Right hindlimb (tissue), 1 donor: ENCODE measurements at places on chromosomes 2 and 18.

DNA sequence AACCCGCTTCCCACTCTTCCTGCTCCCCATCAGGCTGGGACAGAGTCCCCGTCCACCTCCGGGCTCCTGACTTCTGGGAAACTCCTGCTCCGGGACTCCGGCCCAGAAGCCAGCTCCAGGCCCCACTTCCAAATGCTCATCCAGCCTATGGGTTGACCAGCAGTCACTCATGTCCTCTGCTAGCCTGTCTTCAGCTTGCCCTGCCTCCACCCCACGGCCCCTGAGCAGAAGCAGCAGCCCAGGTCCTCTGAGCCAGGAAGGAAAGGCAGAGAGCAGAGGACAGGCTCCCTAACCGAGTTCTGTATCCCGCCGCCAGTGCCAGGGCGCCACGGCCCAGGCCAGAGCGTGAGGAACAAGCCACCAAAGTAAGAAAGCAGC is 86.4 kb upstream of the ID2 start:
- no peak for DNase-seq

GRCh38 chr2:120177001-120177621 is 46.1 kb downstream of the TMEM185B start:
- DNase-seq = no peak

- no peak for DNase-seq
Measured at GRCh38 chr2:79259296-79259695, 99.7 kb upstream of the REG3A start.

GRCh38 chr18:419541-420175 is 80.8 kb downstream of the COLEC12 start:
- DNase-seq = no peak

DNA sequence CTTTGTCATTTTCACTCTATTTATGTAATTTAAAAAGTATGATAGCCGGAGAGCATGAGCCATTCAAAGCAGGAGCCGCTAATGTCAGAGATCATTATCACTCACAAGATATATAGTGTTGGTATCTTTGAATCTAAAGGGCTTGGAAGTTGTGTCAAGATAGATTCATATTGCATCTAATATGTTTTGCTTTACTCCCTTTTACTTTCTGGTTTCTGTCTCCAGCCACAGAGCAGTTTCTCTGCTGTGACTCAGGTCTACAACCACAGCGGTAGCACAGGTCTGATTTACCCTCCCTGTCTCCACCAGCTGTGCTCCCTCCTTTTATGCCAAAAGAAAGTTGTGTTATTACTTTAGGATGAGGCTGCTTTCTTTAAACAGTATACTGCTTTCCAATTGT is 424.0 kb downstream of the ARHGAP15 start:
- no peak for DNase-seq

GRCh38 chr2:197121756-197122385 is 188.7 kb downstream of the ANKRD44 start:
- DNase-seq = no peak

- DNase-seq = no peak
Measured at GRCh38 chr2:25375371-25375988, 33.8 kb upstream of the DNMT3A start.

- no peak for DNase-seq
Measured at GRCh38 chr2:134489732-134490384, 228.9 kb downstream of the TMEM163 start.

DNA sequence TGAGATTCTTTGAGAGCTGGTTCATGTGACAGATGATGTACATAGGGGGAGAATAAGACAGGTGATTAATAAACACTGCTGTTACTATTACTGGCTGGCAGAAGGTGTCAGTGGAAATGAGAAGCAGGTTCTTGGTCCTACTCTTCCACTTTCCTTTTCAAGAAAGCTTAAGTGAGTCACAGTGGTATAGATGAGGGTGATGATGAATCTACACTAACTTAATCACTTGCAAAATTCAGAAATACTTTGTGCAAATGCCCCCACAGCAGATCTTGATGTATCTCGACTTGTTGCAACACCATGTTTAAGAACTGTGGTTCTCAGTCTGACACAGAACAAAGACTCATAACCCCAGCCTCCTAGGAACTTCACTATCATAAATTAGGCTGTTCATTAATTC is 35.9 kb upstream of the MGAT5 start:
- no peak for DNase-seq

DNA sequence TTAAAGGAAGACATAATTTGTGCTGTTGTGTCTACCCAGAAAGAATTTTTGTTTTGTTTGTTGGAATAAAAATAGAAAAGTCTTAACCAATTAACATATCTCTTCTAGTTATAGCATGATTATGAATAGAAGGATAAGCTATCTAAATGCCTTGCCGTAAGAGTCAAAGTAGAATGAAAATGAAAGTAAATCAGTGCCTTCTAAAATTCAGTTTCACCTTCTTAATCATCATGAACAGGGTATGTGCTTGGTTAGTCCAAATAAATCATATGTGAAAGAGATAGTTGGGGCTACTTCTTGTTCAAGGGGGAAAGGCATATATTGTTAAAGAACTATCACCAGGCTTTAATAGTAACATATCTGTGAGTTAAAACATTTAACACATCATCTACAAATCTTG is 91.5 kb downstream of the GULP1 start:
- DNase-seq = no peak

GRCh38 chr2:235949567-235950472 is 218.4 kb downstream of the GBX2 start:
- no peak for DNase-seq

DNA sequence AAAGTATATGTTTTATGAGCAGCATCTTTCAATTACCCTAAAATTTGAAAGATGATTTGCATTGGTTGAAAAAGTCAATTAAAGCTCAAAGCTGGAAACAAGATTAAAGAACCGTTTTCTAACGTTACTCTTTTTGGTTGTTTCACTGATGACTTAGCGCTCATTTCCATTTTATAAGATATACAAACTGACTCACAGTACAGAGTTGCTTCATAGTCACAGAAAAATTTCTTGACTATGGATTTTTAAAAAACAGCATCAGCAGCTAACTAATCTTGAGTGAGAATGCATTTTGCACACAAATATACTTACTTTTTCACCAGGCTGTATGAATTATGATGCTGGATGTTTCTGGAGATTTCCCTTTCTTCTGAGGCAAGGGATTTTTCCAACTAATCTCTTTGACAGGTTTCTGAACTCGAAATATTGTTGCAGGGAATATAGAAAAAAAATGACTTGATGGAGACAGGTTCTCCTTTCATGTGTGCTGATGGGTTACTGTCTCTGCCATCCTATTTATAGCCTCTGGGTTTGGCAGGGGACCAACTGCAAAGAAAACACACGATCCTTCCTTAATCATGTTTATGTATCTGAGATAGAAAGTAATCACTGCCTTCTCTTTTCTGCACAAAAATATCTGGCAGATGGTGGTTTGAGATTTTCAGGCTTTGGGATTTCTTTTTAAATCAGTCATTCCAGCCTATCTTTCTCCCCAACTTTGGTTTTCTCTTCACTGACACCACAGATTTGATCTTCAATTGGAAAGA is 129.4 kb upstream of the DAPL1 start:
- no peak for DNase-seq

DNA sequence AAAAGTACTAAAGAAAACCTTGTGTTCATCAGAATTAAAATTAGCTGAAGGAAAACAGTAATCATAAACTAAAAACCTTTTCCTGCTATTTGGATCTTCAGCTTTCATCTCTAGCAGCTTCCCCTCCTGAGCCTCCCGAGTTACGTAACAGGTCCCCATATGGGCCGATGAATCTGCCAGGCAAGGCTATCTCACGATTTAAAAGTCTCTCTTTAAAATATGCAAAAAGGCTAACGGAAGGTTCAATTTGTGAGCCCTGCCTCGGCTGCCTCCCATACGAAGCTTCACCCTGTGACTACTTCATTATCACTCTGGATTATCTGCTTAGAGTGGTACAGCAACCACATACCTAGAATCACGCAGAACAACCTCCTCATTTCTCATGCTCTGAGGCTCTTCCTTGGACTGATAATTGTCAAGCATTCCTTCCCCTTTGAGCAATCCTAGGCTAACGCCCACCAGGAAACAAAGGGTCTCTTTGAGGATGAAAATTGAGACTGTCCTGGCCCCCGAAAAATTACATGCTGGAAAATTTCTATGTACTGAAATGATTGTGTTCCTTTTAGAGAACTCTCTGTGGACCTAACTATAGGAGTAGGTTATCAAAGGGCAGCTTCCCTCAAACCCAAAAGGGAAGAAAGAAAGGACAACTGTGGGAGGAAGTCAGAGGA is 147.4 kb downstream of the ZEB2 start:
- no peak for DNase-seq

DNA sequence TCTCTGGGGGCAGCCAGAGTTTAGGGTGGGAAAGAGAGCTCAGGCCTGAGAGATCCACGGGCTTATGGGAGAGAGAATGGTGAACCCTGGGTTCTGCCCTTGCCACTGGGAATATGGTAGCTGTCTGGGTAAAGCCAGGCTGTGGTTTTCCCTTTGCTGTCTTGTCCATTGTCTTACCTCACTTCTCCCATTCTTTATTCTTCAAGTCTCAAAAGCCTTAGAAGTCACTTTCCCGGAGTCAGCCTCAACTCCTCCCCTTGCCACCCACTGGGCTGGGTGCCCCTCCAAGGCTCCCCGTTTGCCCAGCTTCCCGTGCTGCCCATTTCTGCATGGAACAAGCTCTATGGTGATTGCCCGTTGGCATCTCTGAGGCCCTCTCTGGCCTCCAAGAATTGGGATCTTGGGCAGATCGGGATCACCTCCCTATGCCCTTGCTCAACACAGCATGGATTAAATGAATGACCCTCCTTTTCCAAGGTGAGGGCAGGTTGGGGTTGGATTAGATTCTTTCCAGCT is 228.2 kb downstream of the HAUS1 start:
- peak; percentile 5 for DNase-seq

DNA sequence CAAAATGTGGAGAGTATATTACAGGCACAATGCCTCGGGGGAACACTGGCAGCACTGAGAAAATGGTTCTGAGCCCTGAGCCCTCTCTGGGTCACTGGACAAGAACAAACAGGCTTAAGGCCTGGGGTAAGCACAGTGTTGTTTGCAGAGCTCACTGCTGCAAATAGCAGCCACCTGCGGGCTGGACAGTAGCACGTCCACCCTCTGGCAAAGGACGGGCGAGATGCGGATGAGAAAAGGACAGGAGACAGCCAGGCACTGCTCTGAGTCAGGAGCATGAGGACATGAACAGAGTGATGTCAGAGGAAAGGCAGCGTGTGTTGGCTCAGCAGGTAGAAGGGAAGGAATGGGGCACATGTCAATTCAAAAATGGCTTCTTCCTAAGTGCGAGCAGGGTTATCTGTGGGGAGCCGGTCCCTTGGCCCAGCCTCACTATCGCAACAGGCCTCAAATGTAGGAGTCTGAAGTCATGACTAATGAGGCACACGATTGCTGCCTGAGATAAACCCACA is 25.9 kb upstream of the NEB start:
- DNase-seq = no peak

DNA sequence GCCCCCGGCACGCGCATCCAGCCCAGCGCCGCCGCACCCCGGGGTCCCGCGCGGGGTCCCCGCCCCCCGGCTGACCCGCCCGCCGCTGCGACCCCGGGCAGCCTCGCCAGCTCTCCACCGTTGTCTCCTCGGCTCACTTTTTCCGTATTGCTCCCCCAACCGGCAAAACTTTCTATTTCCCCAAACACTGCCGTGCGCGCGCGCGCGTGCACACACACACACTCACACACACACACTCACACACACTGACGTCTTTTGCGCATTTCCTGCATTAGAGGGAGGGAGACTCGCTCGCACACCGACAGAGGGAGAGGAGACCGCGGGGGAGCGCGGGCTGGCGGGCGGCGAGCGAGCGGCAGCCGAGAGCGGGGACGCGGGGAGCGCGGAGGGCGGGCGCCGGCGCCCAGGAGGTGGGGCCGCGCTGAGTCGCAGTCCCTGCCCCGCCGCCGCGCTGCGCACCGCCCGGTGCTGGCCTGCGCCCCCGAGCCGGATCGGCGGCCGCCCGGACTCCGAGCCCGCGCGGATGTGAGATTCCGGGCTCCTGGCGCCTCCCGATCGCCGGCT is 542 bp upstream of the PRKCE start:
- DNase-seq = peak; percentile 96

DNA sequence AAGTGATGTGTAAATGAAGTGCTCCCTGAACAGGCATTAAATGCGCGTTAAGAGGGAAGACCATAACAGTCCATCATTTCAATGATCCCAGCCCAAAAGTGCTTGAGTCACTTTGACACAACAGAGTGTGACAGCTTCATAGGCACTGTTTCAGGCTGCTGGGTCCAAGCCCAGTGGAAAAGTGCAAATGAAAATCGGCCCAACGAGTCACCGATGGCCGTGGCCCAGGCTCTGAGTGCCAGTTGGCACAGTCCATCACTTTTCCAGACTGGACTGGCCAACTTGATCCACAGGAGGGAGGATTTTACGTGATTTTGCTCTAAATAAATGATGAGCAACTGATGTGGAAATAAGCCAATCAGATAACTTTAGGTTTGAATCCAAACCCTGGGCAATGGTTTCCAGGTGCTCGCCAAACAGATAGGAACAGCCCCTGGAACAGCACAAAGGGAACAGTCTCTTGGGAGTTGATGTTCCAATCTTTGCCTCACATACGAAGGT is 114.0 kb downstream of the SP3 start:
- DNase-seq = peak; percentile 73

GRCh38 chr2:181183878-181184542 is 203.6 kb downstream of the UBE2E3 start:
- DNase-seq = no peak

GRCh38 chr2:74544634-74545033 is 9.1 kb downstream of the LOXL3 start:
- DNase-seq = no peak

GRCh38 chr18:76386071-76386470 is 109.0 kb downstream of the ZNF516 start:
- no peak for DNase-seq

DNA sequence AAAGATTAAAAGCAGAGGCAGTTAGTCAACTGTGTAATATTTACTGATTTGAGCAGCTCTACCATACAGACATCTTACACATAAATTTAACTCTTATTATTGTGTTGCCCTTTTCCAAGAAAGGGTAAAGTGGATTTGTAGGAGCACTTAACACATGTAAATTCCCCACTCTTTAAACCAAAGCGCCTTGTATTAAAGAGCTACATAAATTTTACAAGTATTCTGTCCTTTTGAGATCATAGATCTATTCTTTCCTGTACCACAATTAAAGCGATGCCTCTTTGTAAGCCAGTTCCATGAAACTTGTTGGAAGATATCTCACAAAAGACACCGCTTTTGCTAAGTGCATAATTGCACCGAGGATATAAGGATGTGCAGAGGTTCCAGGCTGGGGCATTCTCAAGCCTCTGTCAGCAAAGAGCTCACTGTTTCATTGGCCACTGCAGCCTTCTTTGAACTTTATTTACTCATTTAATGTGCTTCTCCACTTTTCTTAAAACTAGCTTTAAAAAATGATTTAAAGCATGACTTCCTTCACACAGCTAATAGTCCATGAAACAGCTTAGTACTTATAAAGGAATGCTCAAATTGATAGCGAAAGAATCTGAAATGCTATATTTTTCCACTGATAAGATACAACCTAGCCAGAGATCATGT is 520.0 kb upstream of the TCF4 start:
- DNase-seq = no peak
